NCI-H446 (cell line): ENCODE measurements at places on chromosomes 3 and 15.

GRCh38 chr15:88344786-88345185, 88.2 kb upstream of the NTRK3 start:
- DNase-seq: no peak

DNA sequence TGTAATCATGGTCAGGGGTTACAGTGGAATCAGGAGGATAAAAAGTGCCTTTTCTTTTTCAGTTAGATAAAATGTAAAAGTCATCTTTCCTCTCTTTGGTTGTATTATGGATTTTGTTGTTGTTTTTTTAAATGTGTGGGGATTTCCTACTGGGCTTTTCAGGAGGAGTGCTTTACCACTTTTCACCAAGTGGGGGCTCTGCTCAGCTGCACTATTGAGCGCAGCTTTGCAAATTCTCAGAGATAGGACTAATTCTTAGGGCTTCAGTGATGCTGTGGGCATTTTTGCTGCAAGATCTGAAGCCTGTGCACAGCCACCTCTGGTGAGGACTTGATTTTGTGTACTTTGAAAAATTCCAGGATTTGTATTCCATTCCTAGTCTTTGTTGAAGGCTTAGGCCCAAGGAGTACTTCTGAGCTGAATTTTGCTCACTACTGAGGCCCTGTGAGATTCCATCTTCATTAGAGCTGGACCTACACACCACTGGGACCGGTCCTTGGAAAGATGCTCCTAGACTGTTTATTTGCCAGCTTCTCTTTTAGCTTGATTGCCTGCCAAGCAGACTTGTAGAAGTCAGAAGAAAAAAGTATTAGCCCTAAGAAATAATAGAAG, 7.5 kb downstream of the GNB5 start:
- peak; percentile 11 for DNase-seq

DNA sequence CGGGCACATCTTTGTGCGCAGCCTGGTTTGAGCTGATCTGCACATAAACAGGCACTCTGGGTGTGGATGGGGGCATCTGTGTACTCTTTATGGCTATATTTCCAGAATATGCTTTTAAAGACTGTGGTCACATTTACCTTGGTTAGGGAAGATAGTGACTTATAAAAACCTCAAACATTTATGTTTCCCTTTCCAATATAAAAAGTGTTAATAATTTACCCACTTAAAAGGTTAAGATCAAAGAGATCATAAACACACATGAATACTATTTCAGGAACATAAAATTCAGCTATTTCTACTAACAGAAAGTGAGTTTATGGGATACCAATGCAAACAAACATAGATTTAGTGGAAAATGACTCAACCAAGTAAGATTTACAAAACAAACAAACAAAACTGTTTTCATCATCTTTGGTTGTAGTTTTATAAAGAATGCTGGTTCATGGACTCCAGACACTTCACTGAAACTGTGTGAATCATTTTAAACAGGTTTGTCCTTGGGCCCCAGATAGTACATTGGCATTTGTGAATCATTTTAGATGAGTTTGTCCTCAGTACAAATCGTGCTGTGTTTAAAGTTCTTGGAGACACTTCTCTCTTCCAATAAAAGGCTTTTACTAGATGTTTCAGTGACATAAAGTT, 253.5 kb upstream of the CTDSPL start:
- no peak for DNase-seq

- DNase-seq: peak; percentile 71
Observed at GRCh38 chr3:127970966-127971592, 56.0 kb downstream of the KBTBD12 start.

- no peak for DNase-seq
Observed at GRCh38 chr3:191382661-191383060, 52.3 kb upstream of the UTS2B start.

GRCh38 chr3:184196536-184196935, 10.5 kb downstream of the ABCF3 start:
- no peak for DNase-seq

- DNase-seq: no peak
Observed at GRCh38 chr3:59515966-59516365, 466.1 kb upstream of the CFAP20DC start.

GRCh38 chr3:69930564-69930963, 69.0 kb upstream of the SAMMSON start:
- DNase-seq: no peak

DNA sequence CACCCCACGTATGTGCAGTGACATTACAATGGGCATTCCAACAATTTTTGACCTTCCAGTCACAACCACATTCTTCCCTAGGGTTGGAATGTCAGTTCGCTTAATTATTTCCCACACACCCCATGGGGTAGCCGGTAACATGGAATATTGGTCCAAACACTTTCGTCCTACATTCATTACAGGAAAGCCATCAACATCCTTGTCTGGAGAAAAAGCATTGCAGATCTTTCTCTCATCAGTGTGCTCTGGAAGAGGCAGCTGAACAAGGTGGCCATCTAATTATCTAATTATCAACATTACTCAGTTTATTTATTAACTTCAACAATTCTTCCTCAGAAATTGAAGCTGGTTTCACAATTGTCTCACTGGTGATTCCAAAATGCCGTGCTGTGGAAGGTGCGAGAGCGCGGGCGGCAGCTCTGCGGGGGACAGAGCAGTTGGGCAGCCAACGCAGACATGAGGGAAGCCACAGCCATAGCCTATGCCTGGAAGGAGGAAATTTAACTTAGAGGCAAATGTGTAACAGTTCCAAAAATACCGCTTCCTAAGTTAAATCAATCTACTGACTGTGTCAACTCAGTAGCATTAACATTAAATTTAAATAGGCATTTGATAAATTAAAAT, 1158.9 kb upstream of the EPHA6 start:
- no peak for DNase-seq

- no peak for DNase-seq
Observed at GRCh38 chr15:73931441-73931840, 5.2 kb downstream of the LOXL1 start.

GRCh38 chr3:195895861-195896360, 12.4 kb downstream of the TNK2 start:
- no peak for DNase-seq

- DNase-seq: no peak
Observed at GRCh38 chr3:143439817-143440216, 320.2 kb downstream of the CHST2 start.

- DNase-seq: no peak
Observed at GRCh38 chr3:54988838-54989630, 61.2 kb upstream of the LRTM1 start.

DNA sequence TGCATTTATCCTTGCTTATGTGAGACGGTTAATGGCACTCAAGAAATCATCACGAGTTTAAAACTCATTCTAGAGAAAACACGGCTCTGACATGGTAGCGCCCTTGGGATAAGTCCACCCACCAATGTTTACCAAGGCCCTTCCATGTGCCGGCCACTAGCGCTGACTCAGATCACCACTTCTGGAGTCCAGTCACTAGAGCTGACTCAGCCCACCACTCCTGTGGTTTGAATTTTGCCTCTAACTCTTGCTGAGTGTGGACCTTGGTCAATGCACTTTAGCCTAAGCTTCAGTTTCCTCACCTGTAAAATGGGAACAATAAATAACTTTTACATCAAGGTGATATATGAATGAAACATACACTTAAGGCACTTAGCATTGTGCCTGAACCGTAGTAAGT, 358.4 kb upstream of the PROK2 start:
- no peak for DNase-seq

DNA sequence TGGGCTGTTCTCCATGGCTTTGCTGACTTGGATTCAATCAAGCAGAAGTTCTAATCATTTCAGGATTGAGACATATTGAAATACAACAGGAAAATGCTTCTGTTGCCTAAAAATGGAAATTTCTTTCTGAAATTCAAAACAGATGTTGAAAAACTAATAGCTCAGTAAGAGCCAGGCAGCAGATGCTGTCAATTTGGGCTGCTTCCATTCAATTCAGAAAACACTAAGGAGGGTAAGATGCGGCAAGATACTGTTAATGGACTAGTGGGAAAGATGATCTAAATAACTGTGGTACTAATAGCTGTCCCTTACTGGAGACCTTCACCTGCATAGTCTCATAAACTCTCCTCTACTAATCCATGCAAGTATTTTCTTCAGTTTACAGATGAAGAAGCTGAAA, 53.5 kb downstream of the DGKG start:
- peak; percentile 69 for DNase-seq

DNA sequence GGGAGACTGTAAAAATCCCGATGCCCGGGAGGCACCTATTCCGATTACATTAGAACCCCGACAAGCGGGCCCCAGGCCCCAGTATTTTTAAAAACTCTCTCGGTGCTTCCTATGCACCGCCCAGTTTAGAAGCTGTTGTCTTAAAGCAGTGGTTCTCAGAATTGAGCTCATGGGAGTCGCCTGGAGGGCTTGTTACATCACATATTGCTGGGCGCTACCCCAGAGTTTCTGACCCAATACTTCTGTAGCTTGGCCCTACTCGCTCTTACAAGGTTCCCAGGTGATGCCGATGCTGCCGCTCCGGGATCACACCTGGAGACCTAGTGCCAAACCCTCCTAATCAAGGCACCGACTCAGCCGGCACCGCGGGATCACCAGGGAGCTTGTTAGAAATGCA, 35.2 kb downstream of the CPN2 start:
- no peak for DNase-seq

DNA sequence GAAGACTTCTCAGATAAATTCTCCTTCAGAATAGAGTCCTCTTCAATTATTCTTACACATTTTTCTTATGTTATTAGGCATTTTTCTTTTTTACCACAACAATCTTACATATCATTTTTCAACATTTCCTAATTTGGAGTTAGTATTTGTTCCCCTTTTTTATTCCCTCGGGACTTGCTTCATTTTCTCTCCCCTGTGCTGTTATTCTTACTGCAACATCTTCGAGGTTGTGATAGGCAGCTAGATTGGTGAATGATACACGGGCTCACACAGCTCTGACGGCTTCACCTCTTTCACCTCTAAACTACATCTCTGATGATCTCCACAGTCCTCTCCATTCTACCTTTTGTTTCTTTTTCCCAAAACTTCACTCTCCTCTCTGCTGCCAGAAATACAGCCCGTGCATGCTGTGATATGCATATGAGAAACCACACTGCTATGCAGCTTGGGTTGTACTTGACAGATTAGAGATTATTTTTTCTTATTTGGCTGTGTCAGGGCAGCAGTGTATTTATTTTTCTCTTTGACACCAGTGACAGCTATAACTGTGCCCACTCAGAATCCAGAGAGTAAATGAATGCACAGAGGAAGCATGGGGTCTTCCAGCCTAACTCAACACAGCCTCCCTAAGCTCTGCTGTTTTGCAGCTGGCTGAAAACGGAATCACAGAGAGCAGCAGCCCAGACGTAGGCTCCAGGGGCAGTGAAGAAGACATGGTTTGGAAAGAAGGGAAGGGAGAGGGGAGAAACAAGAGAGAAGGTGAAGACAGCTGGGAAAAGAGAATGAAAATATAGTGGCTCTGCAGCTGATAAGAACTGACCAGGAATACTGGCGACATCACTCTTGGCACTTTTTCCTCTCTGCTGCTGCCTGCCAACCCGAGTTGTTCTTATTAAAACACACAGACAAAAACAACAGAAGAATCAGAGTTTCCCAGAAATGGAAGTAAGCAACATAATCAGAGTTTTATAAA, 61.8 kb downstream of the SLC9A9 start:
- peak; percentile 39 for DNase-seq

DNA sequence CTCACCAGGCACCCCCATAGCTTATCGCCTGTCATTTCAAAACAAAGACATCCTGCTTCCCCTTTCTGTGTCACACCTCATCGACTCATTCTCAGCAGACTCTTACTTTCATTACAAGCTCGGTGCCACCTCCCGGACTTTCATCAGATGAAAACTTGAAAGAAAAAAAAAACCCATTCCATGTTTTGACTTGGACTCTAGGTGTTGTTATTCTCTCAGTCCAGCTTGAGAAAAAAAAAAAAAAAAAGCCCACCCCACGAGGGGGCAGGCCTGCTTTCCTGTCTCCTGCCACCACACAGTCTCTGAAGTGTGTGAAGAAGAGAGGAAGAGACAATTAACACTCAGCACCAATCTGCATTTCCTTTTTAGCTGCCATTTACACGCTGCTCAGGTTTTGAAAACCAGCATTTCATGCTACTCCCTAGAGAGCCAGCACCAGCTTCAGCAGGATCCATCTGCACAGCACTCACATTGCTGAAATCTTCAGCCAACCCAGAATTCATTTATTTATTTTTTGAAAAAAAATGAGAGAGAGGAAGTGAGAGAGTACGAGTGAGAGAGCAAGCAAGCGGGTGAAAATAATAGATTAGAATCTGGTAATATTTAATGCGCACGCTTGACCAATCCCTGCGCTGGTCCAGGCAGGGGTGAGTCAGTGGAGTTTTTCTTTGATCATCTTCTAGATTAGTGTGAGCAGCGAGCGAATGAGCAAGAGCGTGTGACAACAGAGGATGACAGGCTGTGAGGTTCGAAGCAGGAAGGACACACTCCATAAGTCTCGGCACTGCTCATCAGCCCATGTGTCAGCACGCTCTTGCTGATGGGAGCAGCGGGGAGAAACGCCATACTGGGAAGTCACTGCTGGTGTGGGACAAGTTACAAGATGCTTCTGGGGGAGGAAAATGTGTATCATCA, 23.5 kb downstream of the ZNF80 start:
- no peak for DNase-seq

DNA sequence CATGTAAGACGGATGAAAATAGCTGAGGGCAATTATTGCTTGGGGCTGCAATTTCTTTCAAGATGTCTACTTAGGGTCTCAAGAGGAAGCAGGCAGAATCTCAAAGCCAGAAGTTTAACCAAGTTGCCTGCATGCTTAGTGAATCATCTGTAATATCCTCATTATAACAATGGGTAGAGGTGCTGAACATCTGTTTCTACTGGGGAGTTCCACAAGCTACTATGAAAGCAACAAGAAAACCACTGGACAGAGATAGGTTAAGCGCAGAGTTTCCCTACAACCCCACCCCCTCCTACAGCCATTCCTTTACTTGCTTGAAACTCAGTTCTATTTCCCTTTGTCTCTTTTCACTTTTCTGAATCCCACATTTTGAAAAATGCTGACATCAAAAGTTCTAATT, 759.4 kb upstream of the GBE1 start:
- DNase-seq: no peak

DNA sequence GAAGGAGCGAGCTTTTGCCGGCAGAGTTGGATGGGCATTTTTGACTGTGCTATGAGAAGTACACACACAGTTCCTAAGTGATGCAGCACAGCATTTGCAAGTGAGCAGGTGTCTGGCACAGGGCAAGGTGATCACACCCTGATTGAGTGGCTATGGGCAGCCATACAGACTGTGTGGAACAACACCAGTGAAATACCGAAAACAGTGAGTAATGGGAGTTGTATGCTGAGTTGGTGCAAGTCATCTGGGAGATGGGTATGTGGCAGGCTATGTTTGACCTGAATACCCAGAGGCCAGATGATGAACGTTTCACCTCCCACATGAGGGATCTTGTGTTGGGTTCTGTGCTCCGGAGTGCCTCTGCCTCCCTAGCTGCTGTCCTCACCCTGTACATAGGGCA, 53.5 kb upstream of the TIPARP start:
- DNase-seq: no peak

- DNase-seq: no peak
Observed at GRCh38 chr15:77503240-77503639, 82.6 kb downstream of the HMG20A start.

- DNase-seq: no peak
Observed at GRCh38 chr15:38823263-38823662, 258.6 kb upstream of the RASGRP1 start.

GRCh38 chr15:32677238-32677750, 35.8 kb downstream of the SCG5 start:
- DNase-seq: peak; percentile 38
